ENCODE measurements at places on chromosomes 6 and 20. TPM values are rescaled to one million over a fixed set of nuclear protein-coding genes. Genes with fewer than 3 reads are reported as not detected.

Gene NOTCH4
- total RNA-seq: 2.6 TPM

Gene PRICKLE4
- total RNA-seq: 1.4 TPM

Gene KCNG1
- 0.08 TPM for total RNA-seq

Gene EHMT2
- total RNA-seq: 10.7 TPM

Gene ZSCAN16
- 1.5 TPM for total RNA-seq

Gene CLVS2
- total RNA-seq: 0.25 TPM

Gene GINS1
- 11.4 TPM for total RNA-seq

Gene PAK5
- 0.17 TPM for total RNA-seq

Gene RAB32
- total RNA-seq: 31.0 TPM

Gene OTOR
- total RNA-seq: not detected

Gene CGA
- total RNA-seq: not detected

Gene FAXC
- not detected for total RNA-seq

Gene RPL10A
- total RNA-seq: 1,235 TPM

Gene SCGN
- total RNA-seq: 0.28 TPM

Gene NKAIN2
- not detected for total RNA-seq

Gene MDN1
- total RNA-seq: 48.9 TPM

All from liver (tissue), 10 donors.